Stimulated activated CD8-positive, alpha-beta memory T cell treated with anti-CD3 and anti-CD28 coated beads, Interleukin-15, amount 100 ng/mL, for 4 hours (primary cell): ENCODE measurements at places on chromosomes 6 and 20.

GRCh38 chr6:78482801-78483552 lies 384.4 kb upstream of the IRAK1BP1 start:
- DNase-seq, result no peak

GRCh38 chr6:158758941-158759479 lies 60.2 kb downstream of the EZR start:
- no peak for DNase-seq

DNA sequence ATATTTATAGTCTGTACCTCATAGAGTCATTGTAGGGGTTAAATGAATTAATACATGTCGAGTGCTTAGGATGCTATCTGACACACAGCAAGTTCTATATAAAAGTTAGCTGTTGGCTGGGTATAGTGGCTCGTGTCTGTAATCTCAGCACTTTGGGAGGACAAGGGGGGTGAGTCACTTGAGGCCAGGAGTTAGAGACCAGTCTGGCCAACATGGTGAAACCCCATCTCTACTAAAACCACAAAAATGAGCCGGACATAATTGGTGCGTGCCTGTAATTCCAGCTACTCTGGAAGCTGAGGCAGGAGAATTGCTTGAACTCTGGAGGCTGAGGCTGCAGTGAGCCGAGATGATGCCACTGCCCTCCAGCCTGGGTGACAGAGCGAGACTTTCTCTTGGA lies 222.9 kb downstream of the UBE3D start:
- no peak for DNase-seq

DNA sequence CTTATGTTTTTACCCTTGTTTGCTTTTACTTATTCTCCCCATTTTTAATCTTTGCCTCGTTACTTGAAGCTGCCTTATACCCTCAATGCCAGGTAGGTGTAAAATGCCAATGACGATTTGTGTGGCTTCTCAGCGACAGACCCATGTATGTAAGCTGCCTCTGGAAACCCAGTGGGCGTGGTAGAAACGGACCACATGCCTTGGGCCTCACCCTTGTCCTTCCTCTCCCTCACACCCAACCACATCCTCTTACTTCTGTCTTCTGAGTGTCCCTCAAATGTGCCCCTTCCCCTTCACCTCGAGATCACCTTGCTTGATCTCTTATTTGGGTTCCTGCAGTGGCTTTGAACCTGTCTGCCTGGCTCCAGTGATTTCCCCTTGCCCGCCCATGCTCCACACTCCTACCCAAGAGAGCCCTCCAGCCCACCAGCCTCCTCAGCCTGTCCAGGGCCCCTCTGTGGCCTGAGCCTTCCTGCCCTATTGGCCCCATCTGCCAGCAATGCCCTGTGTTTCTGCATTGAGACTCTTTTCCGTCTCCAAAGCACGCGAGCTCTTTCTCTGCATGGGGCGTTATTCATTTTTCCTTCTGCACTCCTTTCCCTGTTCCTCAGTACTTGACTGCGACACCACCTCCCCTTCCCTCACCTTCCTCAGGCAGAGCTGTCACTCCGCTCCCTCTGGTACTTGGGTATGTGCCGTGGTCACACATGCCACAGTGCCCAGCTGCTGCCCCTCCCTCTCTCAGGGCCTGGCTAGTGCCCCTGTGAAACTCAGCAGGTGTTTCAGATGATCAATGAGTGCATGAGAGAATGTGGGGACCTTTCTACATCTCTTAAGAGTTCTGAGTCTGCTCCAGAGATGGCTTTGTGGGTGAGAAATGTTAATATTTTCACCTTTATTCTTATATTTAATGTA lies 115.4 kb downstream of the SLX4IP start:
- no peak for DNase-seq

DNA sequence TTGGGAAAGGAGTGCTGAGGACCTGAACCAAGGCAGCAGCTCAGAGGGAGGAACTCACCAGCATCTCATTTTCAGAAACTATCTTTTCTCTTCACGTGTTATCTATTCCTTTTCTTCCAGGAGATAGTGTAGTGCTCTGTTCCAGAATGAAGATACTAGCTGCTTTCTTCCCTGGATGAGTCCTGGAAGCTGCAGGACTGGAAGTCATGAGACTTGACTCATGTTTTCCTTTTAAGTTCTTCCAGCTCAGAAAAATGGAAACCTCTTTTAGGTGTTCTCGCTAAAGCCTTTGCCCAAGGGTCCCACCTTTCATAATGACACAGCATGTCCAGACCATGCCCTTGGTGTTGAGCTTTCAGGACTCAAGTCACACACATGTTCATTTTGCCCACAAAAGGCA lies 106.7 kb downstream of the UNC5CL start:
- no peak for DNase-seq

- DNase-seq, result no peak
These were observed 18.7 kb downstream of the LEMD2 start for GRCh38 chr6:33770124-33770832.

GRCh38 chr20:50722424-50723155 lies 8.8 kb upstream of the PARD6B start:
- no peak for DNase-seq

DNA sequence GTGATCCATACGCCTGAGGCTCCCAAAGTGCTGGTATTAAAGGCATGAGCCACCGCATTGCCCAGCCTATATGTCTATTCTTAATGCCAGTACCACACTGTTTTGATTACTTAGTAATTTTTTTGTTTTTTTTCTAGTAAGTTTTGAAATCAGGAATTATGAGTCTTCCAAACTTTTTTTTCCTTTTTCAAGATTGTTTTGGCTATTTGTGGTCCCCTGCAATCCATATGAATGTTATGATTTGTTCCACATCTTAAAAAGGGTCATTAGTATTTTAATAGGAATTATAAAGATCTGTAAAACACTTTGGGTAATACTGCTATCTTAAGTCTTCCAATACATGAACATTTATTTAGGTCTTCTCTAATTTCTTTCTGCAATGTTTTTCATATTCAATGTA lies 6.8 kb upstream of the POPDC3 start:
- DNase-seq, result no peak

DNA sequence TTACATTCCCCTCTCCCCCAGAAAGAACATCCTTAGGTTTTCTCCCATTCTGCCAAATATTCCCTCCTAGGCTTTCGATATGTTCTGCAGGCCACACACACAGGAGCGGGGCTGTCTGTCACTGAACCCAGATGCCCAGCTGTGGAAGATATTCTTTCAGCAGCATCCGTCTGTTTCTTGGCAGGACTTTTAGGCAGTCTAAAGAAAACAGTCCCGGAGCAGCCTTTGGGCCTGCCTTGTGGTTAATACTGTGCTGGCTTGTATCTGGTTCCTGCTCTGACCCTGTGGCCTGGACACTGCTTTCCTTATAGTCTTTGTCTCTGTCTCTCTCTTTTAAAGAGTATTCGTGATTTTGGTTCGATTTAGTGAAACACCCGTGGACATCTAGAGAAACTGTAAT lies 94.6 kb upstream of the SUPT3H start:
- DNase-seq, result no peak

DNA sequence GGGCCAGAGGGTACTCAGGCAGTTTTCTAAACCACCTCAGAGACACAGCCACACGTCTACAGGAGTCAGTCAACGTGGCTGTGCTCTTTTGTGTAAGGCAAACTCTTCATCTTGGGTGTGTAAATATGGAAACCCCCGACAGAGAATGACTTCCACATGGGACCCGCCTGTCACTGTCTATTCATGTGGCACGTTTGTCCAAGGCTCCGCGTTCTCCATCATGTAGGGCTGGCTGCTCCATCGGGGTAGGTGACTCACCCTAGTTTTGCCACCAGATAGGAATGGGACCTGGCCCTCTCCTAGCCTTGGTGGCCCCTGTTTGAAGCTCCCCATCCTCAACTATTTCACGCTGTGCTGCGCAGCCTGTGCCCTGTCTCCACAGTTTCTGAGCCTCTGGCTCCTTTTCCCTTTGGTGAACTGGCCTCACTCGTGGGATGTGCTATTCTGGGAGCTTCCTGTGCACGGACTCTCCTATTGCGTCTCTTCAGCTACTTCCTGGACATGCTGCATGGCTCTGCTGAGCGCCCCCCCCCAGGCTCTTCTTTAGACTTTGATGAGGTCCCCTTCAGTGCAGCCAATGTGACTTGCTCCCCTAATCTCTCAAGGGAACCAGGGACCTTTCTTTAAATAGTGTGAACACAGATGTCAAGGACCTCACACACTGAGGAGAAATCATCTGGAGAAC lies 143.2 kb upstream of the PDE10A start:
- DNase-seq, result no peak

- DNase-seq, result peak; percentile 59
These were observed 19.0 kb downstream of the PACSIN1 start for GRCh38 chr6:34484899-34485298.

DNA sequence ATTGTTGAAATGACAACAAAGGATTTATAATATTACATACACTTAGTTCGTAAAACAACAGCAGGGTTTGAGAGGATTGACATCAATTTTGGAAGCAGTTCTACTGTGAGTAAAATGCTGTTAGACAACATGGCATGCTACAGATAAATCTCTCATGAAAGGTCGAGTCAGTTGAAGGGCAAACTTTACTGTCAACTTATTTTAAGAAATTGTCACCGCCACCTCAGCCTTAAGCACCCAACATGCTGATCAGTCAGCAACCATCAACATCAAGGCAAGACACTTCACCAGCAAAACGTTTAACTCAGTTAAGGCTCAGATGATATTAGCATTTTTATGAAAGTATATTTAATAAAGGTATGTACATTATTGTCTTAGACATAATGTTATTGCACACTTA lies 31.0 kb downstream of the CYB5R4 start:
- no peak for DNase-seq

- no peak for DNase-seq
These were observed 52.1 kb upstream of the VSTM2L start for GRCh38 chr20:37850724-37851355.

GRCh38 chr6:6968731-6969552 lies 138.8 kb upstream of the RREB1 start:
- DNase-seq, result no peak

DNA sequence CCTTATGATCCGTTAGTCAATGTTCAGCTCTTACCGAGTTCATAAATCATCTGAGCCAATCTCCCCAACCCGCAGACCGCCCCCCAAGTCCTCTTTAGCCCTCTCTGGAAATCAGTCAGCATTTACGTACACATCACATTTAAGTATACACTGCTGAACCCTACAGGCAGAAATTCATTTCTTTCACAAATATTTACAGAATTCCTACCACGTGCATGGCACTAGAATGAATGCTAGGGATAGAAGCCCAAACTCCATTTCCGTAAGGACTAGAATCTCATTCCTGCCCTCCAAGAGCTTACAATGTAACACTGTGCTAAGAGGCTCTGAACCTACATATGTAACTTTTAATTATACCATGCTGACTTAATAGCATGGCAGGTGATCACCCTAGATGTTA lies 1.8 kb downstream of the OSER1 start:
- DNase-seq, result no peak

DNA sequence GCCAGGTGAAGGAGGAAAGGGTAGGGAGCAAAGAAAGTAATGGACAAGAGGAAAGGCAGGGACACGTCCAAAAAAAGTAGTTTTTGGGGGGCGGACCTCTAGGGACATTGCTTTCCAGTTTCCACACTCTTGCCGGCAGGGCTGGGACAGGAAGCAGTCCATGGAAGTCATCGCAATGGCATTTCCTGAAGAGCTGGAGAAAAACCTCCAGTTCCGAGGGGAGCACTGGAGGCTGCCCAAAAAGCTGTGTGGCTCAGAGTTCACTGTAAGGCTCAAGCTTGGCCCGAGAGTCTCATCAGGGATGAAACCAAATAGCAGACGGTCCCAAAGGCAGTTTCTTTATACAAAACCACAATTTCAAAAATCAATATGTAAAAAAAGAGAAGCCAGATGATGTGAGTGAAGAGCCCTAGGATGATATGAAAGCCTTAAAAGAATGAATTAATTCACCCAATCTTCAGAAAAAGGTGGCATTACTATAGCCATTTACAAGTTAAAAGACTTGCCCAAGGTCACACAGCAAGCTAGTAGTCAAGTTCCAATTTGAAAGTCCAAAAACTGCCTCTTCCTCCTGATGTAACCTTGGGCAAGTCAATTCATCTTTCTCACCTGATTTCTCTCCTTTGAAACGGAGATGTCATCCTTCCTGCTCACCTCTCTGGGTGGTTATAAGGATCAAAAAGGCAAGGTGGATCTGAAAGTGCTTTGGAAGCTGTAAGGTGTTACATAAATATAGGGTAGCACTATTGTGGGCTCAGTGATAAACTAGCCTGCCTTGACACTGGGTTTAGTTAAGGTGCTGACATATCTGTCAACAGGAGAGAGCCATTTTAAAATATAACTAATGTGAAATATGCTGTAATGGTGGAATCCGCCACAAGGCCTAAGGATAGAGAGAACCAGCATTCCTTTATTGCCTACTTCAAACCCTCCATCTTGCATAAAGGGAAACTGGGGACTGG lies 9.1 kb downstream of the BCL2L1 start:
- no peak for DNase-seq

GRCh38 chr6:15330174-15330944 lies 84.5 kb downstream of the JARID2 start:
- DNase-seq, result no peak

DNA sequence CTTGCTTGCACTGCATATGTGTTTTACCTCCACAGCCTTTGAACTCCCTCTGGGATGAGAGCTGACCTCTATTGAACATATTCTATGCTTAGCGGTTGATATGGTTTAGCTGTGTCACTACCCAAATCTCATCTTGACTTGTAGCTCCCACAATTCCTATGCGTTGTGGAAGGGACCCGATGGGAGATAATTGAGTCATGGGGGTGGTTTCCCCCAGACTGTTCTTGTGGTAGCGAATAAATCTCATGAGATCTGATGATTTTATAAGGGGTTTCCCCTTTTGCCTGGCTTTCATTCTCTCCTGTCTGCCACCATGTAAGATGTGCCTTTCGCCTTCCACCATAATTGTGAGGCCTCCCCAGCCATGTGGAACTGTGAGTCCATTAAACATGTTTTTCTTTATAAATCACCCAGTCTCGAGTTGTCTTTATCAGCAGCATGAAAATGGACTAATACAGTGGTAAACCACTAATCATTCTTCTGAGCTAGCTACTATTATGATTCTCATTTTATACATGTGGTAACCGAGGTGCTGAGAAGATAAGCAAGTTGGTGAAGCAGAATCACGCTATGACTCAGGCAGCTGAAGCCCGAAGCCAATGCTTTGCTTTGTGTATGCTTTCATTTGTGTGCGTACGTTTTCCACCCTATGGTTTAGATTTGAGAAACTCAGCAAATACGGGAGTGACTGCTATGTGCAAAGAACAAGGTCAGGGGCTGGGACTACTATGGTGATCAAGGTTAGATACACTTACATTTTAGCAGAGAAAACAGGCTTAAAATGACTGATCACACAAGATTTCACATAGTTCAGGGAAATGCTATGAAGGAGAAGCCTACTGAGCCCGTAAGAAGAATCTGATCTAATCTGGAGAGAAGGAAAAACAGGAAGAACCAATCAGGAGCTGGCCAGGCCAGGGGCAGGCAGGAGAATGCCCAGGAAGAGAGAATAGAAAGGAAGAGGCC lies 363.5 kb downstream of the ESR1 start:
- peak; percentile 38 for DNase-seq

- DNase-seq, result no peak
These were observed 55.7 kb downstream of the AFG1L start for GRCh38 chr6:108350528-108350927.

GRCh38 chr6:17710331-17710730 lies 3.6 kb upstream of the NUP153 start:
- DNase-seq, result no peak

GRCh38 chr20:4326195-4327065 lies 311.1 kb upstream of the RNF24 start:
- DNase-seq, result no peak
